ENCODE measurements at places on chromosomes 7 and 10.
A peak's percentile ranks its signal among the peaks of the same experiment; 100 is the strongest.

GRCh38 chr7:138477581-138477980 is 17.5 kb downstream of the TRIM24 start:
- DNase-seq: no peak

DNA sequence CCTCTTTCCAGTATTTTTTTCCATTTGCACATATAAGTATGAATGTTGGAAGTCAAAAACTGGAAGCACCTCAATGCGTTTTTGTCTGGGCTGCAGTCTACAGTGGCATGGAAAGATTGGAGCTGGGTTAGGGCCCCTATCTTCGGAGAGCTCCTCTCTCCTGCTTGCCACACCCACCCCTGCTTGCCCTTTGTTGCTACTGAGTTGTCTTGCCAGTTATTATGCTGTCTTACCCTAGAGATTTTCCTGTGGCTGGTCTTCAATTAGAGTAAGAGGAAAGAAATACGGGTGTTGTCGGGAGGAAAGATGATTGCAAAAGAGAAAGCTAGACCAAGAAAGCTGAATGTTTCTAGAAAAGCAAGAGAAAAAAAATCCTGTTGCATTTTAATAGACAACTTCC is 228.9 kb upstream of the CELF2 start:
- DNase-seq: no peak

- no peak for DNase-seq
Measured at GRCh38 chr10:22998091-22998490, 70.2 kb downstream of the ARMC3 start.

- DNase-seq: no peak
Measured at GRCh38 chr7:132453826-132454225, 122.4 kb downstream of the PLXNA4 start.

- no peak for DNase-seq
Measured at GRCh38 chr10:8721650-8722049, 667.2 kb downstream of the GATA3 start.

DNA sequence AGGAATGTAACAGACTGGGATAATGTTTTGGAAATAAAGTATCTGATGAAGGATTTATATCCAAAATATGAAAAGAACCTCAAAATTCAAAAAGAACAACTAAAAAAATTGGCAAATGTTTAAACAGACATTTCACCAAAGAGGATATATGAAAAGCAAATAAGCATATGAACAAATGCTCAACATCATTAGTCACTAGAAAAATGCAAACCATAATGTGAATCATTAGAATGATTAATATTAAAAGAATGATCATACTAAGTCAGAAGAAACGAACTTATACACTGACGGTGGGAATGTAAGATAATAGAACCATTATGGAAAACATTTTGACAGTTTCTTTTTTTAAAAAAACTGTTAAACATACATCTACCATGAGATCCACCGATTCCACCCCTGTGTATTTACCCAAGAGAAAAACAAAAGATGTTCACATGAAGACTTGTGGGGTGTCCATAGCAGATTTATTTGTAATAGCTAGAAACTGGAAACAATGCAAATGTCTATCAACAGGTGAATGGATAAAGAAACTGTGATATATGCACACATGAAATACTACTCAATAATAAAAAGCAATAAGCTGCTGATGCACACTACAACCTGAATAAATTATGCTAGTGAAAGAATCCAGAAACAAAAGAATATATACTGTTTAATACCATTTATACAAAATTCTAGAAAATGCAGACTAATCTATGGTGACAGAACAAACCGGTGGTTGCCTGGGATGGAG is 35.7 kb downstream of the PRKG1 start:
- no peak for DNase-seq

DNA sequence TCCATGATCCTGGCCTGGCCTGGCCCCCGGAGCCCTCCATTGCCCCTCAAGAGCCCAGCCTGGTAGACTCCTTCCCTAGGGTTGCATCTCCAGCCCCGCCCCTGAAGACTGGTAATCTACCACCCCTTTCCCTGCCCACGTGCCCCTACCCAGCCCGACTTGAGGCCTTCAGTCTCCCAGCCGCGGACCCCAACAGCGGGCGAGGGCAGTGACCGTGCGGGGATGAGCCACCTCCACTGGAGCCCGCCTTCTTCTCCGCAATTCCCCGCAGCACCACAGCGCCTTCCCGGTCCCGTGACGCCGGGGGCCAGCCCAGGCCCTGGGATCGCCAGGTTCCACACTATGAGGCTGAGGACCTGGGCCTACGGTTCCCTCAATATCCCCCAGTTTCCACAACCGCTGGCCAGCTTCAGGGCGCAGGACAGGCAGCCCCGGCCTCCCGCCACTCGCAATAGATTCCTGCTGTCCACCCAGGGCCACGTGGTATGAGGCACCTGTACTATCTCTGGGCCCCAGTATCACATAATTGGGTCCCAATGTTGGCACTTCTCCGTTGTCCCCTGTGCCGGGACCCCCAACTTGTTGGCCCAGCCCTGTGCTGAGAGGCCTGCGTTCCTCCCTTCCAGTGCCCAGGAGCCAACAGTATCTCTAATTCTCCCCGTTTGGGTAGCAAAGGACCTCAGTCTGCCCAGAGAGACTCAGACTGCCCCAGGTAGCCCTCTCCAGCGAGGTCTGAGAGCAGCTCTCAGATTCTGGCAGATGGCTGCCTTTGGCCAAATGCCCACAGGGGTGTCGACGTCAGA is 1.1 kb upstream of the GPRIN2 start:
- no peak for DNase-seq

GRCh38 chr10:274866-275265 is 139.6 kb downstream of the ZMYND11 start:
- DNase-seq: no peak

DNA sequence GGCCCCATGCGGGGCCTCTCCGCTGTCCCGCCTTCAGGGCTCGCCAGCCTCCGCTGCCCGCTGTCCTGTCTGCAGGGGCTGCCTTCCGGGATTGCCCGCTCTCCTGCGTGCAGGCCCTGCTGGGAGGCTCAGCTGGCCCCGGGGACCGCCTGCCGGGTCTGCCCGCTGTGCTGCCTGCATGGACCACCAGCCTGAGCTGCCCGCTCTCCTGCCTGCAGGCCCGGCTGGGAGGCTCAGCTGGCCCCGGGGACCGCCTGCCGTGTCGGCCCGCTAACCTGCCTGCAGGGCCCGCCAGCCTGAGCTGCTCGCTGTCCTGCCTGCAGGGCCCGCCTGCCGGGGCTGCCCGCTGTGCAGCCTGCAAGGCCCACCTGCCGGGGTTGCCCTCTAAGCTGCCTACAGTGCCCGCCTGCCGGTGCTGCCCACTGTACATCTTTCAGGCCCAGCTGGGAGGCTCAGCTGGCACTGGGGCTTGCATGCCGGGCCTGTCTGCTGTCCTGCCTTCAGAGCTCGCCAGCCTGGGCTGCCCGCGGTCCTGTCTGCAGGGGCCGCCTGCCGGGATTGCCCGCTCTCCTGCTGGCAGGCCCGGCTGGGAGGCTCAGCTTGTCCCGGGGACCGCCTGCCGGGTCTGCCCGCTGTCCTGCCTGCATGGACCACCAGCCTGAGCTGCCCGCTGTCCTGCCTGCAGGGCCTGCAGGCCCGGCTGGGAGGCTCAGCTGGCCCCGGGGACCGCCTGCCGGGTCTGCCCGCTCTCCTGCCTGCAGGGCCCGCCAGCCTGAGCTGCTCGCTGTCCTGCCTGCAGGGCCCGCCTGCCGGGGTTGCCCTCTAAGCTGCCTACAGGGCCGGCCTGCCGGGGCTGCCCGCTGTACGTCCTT is 165.1 kb downstream of the GLRX3 start:
- DNase-seq: peak; percentile 56

GRCh38 chr7:22860784-22861482 is 38.3 kb upstream of the TOMM7 start:
- DNase-seq: peak; percentile 42

GRCh38 chr10:79492839-79493238 is 19.5 kb upstream of the EIF5AL1 start:
- DNase-seq: no peak

DNA sequence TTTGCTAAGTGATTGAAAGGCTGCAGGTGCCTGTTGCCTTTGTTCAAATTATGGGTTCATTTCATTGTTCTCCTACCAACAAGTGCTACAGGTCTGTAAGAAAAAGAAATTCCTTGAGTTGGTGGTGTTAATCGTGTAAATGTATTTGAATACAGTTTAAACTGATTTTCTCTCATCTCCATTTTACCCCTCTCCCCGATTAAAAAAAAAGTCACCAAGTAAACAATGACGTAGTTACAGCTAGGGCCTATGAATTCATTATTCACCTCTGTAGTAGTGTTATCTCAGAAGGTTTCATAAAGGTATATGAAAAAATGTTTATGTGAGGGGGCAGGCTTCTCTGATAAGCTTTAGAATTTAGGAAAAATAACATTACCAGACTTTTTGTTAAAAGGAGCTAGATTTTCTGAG is 1.1 kb downstream of the REEP3 start:
- DNase-seq: peak; percentile 50

- DNase-seq: no peak
Measured at GRCh38 chr7:32036557-32036956, 33.6 kb downstream of the PDE1C start.

- no peak for DNase-seq
Measured at GRCh38 chr10:113038183-113038582, 88.1 kb downstream of the TCF7L2 start.

- DNase-seq: no peak
Measured at GRCh38 chr7:81752318-81752714, 17.5 kb downstream of the HGF start.

GRCh38 chr10:124160176-124160575 is 66.8 kb upstream of the CHST15 start:
- DNase-seq: no peak

- DNase-seq: no peak
Measured at GRCh38 chr10:103733045-103733419, 122.3 kb downstream of the SH3PXD2A start.

Data from CD4-positive, alpha-beta T cell treated with Interleukin-21 for 1 hour (primary cell).